Stimulated activated CD8-positive, alpha-beta memory T cell treated with anti-CD3 and anti-CD28 coated beads, Interleukin-15, amount 100 ng/mL, for 1 hour (primary cell): ENCODE measurements at places on chromosomes 7 and 10.

GRCh38 chr10:79376078-79376628 lies 28.9 kb downstream of the PPIF start:
- no peak for DNase-seq

DNA sequence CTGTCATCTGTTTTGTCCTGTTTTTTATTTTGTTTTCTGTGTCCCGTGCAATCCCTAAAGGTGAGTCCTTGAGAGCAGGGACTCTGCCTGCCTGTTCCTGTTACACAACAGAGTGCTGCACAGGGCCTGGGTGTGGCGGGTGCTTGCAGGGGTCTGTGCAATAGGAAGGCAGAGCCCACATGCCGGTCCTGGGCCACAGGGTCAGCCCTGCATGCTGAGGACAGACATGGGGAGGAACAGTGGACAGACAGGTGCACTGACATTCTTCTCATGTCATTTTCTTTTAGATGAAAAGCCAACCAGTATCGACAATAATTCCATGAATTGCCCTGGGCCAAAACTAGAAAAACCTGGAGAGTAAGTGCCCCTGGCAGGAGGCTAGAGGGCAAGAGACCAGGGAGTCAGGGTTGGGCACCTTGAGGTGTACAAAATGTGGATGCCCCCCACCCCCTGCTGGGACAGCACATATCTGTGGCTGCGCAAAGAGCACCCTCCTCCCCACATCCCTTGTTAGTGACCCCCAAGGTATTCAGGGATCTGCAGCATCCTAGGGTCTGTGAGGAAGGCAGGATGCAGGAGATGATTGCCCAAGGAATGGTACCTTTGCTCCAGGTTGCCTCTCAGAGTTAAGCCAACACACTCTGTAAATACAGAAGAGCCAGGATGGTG lies 19.9 kb downstream of the ANTXRL start:
- no peak for DNase-seq

DNA sequence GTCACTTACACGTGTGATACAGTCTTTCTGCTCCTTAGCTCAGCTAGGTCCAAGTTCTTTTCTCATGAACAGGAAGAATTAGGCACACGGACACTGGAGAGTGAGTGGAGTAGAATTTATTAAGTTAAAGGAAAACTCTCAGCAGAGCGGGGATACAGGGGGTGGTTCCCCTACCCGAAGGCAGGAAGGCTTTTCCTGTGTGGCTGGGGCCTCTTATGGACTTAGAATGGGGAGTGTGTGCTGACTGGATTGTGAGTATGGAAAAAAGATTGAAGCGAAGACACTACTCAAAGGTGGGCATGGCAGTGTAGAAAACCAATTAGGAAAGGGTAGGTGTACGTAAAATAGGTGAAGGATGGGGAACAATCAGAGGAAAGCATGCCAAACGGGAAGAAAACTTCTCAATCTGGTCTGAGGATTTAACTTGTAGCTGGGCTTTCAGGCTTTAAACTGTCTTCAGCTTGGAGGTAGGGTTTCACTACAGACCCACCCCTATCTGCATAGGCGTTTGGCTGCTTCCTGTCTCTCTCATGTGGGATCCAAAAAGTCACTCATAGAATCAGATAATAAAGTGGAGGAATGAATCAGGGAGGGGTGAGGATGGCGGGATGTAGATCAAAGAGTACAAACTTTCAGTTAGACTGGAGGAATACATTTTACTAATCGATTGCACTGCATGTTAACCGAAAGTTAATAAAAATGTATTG lies 104.2 kb downstream of the ANKRD7 start:
- no peak for DNase-seq

DNA sequence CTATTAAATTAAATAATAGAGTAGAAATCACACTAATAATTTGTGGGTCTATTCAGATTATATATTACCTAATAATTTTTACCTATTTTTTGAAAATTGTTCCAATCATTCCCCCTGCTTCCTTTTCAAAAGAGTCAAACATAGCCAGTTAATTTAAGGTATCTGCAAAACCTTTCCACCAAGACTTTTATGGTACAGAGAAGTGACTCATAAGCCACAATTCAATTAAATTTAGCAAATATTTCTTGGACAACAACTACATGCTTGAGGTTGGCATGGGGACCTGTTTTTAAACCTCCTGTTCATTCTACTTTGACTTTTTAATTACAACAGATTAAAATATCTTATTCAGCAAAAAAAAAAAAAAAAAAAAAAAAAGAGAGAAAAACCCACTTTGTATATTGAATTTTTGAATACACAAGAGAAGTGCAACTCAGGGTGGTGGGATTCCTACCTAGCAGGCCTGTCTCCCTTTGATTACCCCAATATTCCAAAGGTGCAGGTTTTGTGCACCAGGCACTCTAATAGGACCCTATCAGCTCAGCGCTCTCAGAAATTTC lies 301.9 kb upstream of the C7orf33 start:
- DNase-seq: no peak

DNA sequence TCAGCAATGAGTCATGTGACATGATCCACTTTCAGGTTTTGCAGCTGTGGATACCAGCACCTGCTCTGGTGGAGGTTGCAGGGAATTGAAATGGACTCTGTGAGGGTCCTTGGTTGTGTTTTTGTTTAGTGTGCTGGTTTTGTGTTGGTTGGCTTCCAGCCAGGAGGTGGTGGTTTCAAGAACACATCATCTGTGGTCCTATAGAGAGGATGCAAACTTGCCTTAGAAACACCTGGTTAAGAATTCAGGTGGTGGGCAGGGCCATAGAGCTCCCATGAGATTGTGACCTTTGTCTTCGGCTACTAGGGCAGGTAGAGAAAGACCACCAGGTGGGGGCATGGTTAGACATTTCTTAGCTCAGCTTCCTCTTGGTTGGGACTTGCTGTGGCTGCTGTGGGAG lies 59.2 kb upstream of the CYP2C9 start:
- DNase-seq: no peak

DNA sequence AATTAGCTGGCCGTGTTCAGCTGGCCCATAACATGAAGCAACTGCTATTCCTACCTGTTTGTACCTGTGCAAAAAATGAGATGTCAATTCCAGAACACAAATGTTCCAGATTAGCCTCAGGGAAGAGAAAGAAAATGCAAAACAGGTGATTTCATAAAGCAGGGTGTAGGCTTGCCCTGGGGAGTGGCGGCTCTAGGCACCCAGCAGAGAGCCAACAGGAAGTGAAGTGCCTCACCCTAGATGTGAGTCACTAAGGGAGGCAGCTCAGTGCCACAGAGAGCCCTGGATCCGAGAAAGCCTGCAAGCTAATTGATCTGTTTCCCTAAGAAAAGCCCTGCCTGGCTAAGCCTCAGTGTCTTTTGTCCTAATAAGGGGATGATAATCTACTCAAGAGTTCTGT lies 240.0 kb downstream of the ARHGAP21 start:
- no peak for DNase-seq

DNA sequence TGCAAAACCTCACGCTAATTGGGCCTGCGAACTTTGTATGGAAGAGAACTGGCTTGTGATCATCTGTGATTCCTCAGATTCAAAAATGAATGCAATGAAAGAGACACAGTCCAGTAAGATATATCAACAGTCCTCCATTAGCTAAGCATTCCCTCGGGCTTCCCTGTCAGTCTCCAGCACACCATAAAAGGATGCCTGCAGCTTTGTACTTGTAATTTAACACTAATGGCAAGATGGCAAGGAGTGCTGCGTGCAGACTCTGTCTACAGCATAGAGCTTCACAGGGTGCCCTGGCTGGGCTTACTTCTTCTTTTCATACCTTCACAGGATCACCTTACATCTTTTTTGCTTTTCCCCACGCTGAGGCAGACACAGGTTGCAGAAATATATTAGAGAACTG lies 200.0 kb downstream of the GFRA1 start:
- DNase-seq: no peak

- DNase-seq: no peak
Observed at GRCh38 chr7:112566442-112567324, 85.9 kb downstream of the LSMEM1 start.

DNA sequence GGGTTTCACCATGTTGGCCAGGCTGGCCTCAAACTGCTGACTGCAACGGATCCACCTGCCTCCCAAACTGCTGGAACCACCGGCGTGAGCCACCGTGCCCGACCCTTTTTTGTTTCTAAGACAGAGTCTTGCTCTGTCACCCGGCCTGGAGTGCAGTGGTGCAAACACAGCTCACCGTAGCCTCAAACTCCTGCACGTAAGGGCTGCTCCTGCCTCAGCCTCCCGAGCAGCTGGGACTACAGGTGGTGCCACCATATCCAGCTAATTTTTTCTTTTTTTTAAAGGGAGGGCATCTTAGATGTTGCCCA lies 36.4 kb downstream of the ADAP1 start:
- no peak for DNase-seq

GRCh38 chr10:34728361-34728760 lies 86.7 kb downstream of the PARD3 start:
- DNase-seq: no peak

- no peak for DNase-seq
Observed at GRCh38 chr7:112189691-112190090, 16.5 kb downstream of the DOCK4 start.

- no peak for DNase-seq
Observed at GRCh38 chr10:74816824-74817498, 9.4 kb upstream of the KAT6B start.

GRCh38 chr10:64011912-64012714 lies 490.9 kb downstream of the REEP3 start:
- DNase-seq: no peak

- no peak for DNase-seq
Observed at GRCh38 chr7:6310271-6310993, 38.0 kb upstream of the CYTH3 start.

GRCh38 chr7:9822458-9823290 lies 1151.0 kb upstream of the PHF14 start:
- DNase-seq: no peak

GRCh38 chr7:113118074-113118959 lies at the start of gene SMIM30:
Gene SMIM30, minus strand, starts transcription at chr7:113118554. Its CDS starts 976 bp downstream, at chr7:113117578.
- DNase-seq: peak; percentile 74

DNA sequence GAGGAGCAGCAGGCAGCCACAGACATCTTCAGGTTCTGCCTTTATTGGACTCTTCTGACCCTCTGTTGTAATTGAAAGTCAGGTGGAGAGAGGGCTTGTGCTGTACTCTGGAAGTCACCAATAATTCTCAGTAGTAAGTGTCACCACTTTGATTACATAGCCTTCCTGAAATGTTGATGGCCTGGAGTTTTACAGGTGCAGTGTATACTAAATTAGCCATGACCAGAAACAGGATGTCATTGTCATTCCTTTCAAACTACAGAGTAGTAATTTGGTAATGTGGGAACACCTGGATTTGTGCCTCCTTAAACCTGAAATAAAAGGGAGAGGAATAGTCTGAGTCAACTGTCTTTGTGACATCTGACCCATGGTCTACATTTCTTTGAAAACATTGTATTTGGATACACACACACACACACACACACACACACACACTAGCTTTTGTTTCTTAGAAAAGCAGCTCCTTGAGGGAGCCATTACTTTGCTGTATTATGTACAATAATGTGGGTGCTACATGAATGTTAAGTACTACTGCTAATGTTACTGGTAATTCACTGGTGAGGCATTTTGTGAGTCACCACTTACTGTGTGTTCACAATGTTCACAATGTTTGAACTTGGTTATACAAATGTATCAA lies 19.6 kb downstream of the ARL4A start:
- DNase-seq: no peak

- DNase-seq: no peak
Observed at GRCh38 chr10:75959912-75960311, 528.5 kb downstream of the LRMDA start.

GRCh38 chr10:61000769-61001730 lies 57.1 kb upstream of the RHOBTB1 start:
- DNase-seq: no peak

DNA sequence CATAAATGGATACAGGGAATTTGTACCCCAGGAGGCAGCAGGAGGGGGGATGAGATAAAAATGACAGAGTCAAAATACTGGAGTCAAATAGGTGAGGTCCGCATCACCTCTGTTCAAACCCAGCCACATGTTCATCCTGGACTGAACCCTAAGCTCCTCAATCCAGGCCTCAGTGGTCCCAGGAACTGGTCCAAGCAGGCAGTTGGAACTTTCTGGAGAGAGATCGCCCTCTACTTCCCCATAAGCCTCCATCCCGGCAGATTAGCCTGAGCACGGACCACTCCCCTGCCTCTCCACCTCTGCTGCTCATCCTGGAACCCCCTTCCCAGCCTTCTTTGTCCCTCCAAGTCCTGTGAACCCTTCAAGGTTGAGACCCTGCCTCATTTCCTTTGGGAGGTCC lies 959.7 kb upstream of the ZNF722 start:
- no peak for DNase-seq

- DNase-seq: no peak
Observed at GRCh38 chr7:158387546-158387891, 200.1 kb downstream of the PTPRN2 start.

DNA sequence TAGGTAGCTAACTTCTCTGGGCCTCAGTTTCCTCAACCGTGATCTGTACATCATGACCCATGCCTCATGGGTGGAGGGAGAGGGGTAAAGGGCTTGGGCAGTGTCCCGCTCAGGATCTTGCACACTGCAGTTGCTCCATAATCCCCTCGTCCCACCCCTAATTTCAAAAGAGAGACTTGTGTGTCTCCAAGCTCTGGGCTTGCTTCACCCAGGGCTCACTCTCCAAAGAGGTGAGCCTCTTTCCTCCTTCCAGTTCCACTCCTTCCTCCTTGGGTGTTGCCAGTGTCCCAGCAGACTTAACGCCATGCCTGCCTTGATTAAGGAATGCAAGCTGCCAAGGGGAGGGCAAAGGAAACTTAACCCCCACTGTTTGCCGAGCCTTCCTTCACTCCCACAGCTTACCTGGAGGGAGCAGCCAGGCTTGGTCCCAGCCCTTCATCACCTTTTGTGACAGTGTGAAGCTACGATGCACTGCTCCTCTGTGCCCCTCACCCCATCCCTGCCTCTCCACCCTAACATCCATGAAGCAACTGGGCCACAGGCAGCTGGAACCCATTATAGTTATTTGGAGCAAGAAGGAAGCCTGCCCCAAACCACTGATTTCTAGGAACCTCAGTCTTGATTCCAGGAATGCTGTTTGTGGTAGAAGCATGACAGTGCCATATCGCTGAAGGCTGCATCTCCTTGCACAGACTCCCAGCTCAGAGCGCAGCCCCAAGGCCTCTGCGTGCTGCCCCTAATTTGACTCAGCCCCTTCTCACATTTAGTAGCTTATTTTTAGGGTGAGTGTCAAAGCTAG lies 363.3 kb downstream of the TNS3 start:
- no peak for DNase-seq

DNA sequence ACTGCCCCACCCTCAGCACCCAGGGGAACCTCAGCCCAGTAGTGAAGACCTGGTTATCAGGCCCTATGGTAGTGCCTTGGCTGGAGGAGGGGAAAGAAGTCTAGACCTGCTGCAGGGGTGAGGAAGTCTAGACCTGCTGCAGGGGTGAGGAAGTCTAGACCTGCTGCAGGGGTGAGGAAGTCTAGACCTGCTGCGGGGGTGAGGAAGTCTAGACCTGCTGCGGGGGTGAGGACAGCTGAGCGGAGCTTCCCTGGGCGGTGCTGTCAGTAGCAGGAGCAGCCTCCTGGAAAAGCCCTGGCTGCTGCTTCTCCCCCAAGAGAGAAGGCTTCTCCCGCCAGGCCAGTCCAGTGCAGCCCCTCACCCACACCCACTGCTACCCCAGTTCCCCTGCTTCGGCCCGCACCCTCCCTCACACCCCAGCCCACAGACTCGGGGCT lies 6.3 kb downstream of the NOS3 start:
- DNase-seq: no peak

- DNase-seq: no peak
Observed at GRCh38 chr10:119131512-119132240, 27.8 kb downstream of the DENND10 start.

GRCh38 chr7:25149836-25150235 lies 24.8 kb upstream of the CYCS start:
- no peak for DNase-seq

- no peak for DNase-seq
Observed at GRCh38 chr7:128849804-128850490, 12.7 kb upstream of the ATP6V1F start.
